ENCODE measurements at places on chromosomes 5 and 9.

- DNase-seq = no peak
These were observed 19.8 kb upstream of the AIF1L start for GRCh38 chr9:131076347-131077195.

DNA sequence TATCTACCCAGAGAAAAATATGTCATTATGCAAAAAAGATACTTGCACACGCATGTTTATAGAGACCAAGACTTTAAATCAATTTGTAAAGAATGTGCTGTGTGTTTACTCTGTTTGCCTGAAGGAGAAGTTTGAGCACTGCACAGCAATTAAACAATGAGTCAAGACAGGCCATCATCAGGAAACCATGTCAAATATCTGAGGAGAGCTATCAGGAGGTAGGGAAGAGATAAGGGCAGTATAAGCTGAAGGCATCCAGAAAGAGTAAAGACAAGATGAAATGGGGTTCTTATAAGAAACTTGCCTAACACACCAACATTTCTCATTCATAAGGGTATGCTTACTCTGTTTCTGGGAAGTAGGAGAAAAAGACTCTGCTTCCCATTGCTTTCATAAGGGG is 405.8 kb upstream of the PTGER4 start:
- DNase-seq = no peak

GRCh38 chr9:87676976-87677775 is 48.7 kb upstream of the CTSL start:
- no peak for DNase-seq

DNA sequence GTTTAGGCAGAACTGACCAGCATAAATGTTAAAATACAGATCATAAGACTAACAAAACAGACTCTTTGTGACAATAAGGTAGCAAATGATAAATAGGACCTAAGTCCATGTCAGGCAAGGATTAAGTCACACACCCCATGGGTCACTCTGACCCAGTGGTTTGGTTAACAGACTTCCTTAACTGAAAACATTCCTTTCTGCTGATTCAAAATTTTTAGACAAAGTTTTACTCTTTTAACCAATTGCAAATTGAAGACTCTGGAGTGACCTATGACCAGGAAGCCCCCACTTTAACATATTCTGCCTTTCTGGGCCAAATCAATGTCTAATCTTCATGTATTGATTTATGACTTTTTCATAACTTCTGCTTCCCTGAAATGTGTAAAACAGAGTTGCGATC is 4.9 kb upstream of the NXNL2 start:
- no peak for DNase-seq

- DNase-seq = no peak
These were observed 104.0 kb upstream of the ALDH1B1 start for GRCh38 chr9:38288502-38288901.

DNA sequence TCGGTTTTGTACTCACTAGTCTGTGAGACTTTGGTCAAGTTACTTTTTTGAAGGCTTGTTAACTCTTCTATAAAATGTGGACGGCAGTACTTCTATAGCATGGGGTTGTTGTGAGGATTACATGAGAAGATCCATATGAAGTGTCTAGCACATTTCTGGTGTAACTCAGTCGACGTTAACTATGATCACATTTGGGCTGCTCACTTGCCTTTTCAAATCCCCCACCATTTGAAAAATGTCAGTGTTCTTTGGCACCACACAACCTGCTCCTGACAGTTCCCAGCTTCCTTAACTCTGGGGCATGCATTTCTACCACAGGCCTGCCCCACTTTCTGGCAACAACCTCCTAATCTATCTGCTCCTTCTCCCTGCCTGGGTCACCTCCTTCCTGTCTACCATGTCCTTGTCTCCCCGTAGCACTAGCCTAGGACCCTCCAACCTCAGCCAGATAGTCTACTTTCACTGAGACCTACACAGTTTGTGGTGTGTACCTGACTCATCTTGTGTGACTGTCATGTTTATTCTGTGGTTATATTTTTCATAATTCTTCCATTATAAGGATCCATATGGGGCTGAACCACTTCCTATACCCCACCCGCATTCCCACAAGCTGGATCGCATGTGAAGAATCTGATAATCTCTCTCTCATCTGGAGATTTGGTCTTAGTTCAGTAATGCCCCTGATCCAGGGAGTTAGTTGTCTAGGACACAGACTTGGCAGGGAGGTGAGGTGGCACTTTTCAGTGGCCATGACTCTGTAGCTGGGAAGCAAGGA is 30.2 kb upstream of the BASP1 start:
- DNase-seq = no peak

DNA sequence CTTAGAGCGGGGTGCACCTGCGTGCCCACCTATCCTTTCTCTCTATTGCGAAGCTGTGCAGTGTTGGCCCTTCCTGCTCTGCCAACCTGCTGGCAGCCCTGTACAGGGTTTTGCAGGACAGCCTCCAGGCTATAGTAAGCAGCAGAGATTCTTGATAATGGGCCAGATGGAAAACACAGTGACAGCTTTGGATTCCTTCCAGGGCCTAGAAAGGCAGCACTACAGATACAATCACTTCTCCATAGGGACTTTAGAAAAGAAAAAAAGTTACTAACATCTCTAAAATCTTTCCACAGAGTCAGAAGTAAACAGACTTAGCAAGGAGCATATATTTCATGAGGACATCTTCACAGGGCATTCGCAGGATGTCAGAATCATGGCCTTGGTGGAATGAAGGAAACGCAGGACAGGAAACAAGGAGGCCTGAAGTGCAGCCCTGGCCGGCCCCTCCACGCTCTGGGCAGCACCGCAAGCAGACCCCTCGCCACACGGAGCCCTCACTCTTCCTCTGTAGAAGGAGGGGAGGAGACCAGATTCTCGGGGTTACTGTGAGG is 172.1 kb upstream of the GAS1 start:
- no peak for DNase-seq

GRCh38 chr5:141915881-141916336 is 7.8 kb upstream of the DELE1 start:
- no peak for DNase-seq

GRCh38 chr9:137679249-137679648 is 60.4 kb downstream of the EHMT1 start:
- no peak for DNase-seq

- DNase-seq = no peak
These were observed 110.3 kb downstream of the ASTN2 start for GRCh38 chr9:117304549-117304948.

DNA sequence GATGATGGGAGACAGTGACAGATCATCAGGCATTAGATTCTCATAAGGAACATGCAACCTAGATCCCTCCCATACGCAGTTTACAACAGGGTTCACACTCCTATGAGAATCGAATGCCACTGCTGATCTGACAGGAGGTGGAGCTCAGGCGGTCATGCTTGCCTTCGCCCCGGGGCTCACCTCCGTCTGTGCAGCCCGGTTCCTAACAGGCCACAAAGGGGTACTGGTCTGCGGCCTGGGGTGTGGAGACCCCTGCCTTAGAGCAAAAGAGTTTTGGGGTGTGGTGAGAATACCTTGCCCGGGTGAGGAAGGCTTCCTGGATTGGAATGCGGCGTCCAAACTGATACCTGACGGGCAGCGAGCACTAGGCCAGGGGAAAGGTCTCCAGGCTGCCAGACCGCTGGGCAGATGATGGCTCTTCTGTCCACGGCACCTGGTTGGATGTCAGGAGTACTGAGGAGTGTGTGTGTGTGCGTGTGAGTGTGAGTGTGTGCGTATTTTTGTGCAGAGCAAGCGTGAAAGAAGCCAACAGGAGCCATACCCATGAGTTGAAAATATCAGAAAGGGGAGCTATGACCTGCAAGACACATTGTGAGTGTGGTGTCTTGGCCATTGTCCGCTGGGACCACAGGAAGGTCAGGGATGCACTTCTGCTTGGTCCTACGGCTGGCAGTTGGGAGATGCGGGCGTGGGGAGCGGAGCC is 55.4 kb downstream of the ACER2 start:
- DNase-seq = no peak

DNA sequence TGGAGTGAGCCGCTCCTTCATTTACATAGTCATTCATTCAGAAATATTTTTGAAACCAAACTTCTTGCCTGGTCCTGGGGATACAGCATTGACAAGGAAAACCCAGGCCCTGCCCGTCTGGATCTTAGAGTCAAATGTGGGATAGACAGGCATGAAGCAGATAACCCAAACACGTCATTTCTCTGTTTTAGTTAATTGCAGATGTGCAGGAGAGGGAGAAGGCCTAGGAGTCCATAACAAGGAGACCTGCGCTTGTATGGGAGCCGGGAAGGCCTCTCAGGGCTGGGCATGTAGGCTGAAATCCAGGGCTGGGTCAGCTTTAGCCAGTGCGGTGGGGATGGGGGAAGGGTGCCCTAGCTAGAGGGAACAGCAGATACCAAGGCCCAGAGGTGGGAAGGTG is 43.3 kb downstream of the PRRX2 start:
- no peak for DNase-seq

DNA sequence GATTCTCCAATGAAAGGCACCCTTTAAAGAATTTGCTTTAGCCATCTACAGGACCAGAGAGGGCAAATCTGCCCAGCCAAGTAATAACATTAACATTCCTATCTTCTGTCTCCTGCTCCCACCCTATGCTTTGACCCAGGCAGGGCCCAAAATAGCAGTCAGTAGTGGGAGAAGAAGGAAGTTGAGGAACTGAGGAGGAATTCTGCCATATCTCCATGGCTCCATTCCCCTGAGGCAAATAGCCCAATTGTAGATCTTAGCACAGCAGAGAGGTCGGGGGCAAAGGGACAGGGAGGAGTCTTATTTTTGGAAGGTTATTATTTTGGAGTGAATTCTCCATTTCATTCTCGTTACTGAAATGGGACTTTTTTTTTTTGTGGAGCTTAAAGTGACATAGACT is 111.1 kb upstream of the IFNK start:
- DNase-seq = no peak

GRCh38 chr9:76302947-76303550 is 91.2 kb downstream of the RFK start:
- DNase-seq = peak; percentile 5

- DNase-seq = no peak
These were observed 5.0 kb upstream of the SLC34A1 start for GRCh38 chr5:177378884-177379883.

GRCh38 chr5:22521521-22521920 is 331.6 kb downstream of the CDH12 start:
- DNase-seq = no peak

- no peak for DNase-seq
These were observed 5.1 kb downstream of the MED10 start for GRCh38 chr5:6373081-6373846.

DNA sequence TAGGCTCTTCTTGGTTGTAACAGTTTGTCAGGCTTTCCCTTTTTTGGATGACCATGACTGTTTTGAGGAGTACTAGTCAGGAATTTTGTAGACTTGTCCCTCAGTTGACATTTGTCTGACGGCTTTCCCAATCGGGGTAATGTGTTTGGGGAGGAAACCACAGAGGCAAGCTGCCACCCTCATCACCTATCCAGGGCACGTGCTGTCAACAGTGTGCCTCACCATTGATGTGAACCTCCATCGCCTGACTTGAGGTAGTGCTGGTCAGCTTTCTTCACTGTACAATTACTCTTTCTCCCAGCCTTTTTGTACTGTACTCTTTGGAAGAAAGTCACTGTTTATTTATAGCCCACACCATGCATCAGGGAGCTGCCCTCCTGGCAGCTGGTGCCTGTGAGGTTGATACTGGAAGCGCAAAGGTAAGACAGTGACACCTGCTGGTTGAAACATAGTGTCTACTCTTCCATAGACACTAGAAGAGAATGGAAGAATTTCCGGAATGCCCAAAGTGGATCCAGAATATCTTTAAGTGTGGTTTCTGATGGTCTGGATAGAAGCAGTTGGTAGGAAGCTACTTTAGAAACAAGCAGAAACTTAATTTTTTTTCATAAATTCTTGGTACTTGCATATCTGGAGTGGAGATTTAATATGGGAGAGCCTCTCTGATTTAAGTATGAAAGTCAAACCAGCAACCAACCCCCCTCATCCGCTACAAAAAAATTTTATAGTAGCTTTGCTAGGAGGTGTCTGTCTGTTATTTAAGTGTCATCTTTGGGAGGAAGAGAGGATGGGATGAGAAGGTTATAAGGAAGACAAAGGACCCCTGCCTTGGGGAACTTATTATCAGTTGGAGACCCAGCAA is 69.3 kb downstream of the SNX30 start:
- no peak for DNase-seq

DNA sequence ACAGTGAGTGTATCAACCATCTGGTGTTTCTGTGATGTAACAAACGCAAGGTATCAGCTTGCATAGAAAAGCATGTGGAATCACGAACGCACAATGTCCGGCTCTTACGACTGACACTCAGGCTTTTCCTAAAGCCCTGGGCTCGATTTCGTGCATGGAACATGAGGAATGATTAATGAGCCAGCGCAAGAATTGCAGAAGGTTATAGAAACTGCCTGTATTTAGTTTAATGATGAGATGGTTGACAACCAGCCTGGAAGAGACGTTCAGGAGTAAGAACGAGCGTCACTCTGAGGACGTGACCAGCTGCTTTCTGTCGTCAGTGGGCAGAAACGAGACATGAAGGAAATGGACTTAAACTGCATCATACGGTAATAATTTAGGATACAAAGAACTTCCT is 497.6 kb downstream of the IRX1 start:
- DNase-seq = no peak

GRCh38 chr5:74648835-74649293 is 8.3 kb upstream of the ENC1 start:
- DNase-seq = no peak

DNA sequence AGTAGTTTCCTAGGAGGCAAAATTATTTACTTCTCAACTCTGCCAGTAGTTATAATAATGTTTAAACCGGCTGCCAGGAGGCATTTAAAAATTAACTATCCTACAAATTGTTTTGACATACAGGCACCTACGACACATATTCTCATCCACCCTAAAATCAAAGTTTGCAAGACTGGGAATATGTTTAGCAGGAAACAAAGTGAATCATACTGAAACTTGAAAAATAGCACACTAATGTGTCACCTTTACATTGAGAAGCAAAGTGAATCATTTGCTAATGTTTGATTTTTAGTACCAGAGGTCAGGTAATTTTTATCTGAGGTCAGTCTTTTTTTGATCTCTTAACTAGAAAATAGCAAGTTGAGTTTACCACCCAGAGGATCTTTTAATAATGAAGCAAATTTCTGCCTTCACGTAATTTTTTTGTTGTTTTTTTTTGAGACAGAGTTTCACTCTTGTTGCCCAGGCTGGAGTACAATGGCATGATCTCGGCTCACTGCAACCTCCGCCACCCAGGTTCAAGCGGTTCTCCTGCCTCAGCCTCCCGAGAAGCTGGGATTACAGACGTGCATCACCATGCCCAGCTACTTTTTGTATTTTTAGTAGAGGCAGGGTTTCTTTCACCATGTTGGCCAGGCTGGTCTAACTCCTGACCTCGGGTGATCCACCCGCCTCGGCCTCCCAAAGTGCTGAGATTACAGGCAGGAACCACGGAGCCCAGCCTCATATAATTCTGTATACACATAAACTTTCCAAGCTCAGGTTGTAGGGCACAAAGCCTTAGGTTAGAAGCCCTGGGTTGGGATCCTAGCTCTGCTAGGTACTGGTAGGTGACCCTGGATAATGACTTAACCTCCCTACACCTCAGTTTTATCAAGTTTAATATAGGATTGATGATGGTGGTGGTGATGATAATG is 124.3 kb downstream of the UGCG start:
- no peak for DNase-seq
